ENCODE measurements at places on chromosomes 7 and 10. TPM values are rescaled to one million over a fixed set of nuclear protein-coding genes. Genes with fewer than 3 reads are reported as not detected.
A peak's percentile ranks its signal among the peaks of the same experiment; 100 is the strongest.

DNA sequence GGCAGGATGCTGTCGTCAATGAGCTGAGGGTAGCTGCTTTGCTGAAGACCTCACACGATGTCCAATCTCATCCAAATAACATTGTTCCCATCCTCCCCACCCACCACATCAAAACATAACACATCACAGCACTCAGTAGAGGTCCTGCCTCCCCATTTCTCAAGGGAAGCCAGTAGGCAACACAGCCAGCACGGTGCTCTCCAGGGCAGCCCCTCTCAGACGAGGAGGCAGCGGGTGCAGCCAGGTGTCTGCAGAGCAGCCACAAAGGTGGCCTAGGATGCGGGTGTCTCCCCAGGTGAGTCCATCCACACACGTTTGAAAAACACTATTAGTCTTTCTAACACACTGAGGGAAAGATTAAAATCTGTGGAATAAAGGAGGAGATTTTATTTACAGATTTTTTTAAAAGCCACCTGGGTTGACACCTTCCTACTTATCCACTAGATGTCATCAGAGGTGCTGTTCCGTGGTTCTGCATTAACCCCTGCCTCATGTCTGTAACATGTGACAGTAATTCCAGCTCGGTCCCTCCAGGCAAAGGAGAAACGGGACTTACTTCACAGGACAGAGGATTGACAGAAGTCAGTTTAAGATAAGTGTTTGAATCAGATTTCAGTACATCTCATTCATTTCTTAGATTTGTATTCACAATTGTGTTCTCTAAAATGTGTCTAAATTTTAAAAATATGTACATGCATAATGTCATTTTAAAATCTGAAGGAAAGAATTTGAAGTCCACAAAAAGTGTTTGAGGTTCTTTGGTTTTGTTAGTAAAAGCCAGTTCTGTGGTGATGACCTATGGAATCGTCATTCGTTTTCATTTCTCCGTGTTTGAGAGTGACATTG, 68.0 kb downstream of the LANCL2 start:
- DNase-seq, result peak; percentile 57

GRCh38 chr7:105151152-105151551, 137.1 kb downstream of the KMT2E start:
- no peak for DNase-seq

GRCh38 chr7:14013898-14014297, 24.4 kb upstream of the ETV1 start:
- DNase-seq, result no peak

The LIPF gene
- not detected for total RNA-seq

DNA sequence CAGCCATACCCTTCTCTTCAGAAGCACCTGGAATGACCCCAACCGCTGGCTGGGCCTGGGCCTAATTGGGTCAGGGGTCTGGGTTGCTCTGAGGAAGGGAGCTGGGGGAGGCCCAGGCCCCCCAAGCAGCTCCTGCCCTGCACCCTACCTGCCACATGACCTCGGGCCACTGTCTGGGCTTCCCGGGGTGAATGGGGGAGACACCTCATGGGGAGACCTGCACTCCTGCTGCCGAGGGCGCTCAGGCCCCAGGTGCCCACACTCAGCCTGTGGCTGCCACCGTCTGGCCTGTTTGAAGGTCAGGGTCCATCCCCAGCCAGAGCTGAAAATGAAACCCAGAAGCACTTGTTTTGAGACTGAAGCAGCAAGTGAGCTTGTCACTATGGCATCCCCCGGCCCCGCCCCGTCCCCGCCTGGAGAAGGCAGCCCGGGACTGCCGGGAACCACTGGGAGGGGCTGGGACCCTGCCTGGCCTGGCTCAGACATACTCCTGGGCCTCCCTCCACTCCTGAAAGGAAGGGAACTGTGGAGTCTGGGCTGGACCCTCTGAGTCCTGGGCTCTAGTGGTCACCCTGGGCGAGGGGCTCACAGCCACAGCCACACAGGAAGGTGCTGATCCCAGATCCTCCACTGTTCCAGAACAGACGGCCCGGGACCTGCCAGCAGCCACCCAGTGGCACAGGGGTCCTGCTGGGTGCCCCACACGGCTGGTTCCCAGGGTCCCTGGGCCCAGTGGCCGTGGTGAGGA, 7.4 kb upstream of the MICALL2 start:
- peak; percentile 21 for DNase-seq

- DNase-seq, result no peak
Observed at GRCh38 chr10:95097805-95098204, 28.5 kb upstream of the CYP2C8 start.

The HGF gene
- total RNA-seq, result 0.25 TPM

DNA sequence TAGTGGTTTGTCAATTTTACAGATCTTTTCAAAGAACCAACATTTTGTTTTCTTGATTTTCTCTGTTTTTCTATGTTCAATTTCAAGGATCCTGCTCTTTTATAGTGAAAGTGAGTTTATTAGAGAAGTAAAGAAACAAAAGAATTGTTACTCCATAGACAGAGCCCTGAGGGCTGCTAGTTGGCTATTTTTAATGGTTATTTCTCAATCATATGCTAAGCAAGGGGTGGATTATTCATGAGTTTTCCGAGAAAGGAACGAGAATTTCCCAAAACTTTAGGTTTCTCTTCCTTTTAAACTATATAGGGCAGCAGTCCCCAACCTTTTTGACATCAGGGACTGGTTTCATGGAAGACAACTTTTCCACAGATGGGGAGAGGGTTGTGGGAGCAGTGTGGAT, 165.0 kb downstream of the CCSER2 start:
- no peak for DNase-seq

DNA sequence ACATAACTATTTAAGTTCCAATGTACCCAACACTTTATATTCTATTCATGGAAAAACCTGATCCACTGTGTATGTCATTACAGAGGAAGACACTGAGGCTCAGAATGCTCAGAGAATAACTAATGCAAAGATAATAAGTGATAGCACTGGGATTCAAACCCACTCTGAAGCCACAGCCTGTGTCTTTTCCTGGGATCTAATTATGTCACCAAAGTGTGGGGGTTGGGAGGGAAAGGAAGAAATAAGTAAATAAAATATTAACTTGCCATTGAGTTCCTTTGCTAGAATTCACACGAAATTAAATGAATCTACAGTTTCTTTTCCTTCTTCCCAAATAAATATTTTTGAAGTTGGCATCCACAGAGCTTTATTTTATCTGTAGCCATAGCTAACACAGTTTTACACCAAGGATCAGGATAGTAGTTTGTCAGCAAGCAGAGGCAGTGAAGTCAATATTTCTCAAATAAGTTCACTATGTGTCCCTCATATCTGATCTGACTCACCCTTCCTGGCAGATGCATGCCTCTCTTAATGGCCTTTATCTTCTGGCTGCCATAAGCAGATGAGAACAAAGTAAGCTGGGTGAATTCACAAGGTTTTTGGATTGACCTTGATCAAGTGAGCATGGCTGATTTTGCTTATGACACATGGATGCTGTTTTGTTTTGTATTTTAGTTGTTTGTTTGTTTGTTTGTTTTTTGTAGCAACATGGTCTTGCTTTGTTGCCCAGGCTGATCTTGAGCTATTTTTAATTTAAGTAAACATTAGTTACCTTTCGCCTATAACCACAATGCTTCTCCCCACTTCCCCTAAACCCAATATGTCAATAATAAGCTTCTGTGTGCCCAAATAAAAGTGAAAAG, 6.3 kb downstream of the RAPGEF5 start:
- peak; percentile 55 for DNase-seq

The CDH23 gene
- under 0.01 TPM for total RNA-seq

GRCh38 chr7:1645071-1645409, 25.0 kb upstream of the ELFN1 start:
- no peak for DNase-seq

DNA sequence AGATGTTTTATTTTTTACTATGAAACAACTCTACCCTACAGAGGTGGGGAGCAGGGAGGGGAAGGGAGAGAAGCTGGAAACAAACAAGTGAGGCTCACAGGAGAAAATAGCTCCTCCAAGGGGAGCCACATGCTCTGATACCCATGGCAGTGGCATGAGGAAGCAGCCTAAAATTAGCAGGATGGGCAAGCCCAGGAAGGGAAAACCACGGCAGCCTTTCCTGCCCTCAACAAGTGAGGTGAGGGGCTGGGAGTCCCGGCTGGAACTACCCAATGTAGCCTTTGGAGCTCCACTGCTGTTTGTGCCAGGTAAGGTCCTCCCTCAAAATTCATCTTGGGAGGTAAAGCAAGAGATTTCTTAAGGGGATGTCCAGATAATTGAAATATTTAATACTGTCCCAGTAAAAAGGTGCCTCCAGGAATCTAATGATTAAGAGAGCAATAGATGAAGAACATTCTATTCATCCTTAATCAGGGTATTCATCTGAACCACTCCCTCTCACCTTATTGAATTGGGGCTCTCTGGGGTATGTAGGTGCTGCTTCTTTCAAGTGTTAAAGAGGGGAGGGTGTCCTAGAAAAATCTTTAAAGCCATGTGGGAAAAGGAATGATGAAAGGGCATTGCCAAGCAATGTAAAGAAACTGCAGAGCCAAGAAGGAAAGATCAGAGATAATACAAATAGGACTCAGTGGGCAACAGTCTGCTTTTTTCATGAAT, 12.8 kb upstream of the HERC4 start:
- no peak for DNase-seq

The CYP3A7 gene
- total RNA-seq, result not detected

The PDE6C gene
- total RNA-seq, result not detected

GRCh38 chr10:51800725-51801424, 101.5 kb upstream of the CSTF2T start:
- no peak for DNase-seq

The GPRIN2 gene
- total RNA-seq, result not detected

DNA sequence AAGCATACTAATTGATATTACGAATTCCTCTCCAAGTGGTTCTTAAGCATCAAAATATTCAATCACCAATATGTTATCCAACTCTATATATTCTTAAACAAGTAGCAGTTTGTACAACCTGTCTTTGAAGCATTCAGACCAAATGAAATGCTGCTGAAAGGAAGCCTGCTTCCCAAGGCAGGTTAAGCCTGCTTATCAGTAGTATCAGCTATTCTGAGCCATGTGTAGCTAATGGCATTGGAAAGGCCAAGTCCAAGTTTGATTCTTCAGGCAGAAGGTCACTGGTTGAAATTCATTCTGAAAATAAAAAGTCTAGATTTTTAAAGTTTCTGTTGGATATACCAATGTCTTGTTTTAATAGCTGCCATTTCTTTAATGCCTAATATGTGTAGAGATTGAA, 328.7 kb downstream of the LHFPL3 start:
- no peak for DNase-seq

DNA sequence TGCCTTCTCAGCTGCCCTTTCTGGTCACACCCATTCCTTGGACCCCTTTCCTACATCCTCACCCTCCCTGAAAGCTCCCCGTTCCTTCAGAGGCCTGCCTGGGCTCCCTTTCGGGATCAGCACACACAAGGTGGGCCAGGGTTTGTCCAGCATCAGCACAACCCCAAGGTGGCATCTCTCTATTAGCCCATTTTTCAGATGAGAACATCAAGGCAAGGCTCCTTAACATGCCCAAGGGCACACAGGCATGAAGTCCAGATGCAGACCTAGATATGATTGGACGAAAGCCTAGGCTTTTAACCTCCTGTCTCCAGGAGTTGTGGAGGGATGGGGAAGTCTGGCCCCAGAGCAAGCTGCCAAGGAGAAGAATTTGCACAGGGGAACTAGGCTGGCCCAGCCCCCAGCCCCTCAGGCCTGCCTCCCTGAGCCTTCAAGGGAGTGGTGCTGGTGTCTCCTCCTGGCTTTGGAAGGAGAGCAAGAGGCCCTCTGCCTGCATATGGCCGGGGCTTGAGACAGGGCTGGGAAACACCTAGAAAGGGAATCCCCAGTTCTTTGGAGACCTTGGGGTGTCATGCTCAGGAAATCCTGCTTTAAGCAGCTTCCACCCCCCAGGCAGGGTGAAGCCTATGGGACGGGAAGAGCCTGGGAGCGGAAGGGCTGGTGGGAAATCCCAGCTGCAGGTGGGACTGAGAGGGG, 9.0 kb upstream of the VSIR start:
- no peak for DNase-seq

- DNase-seq, result no peak
Observed at GRCh38 chr7:40586197-40586596, 451.4 kb downstream of the SUGCT start.

The NUTM2A gene
- total RNA-seq, result 0.51 TPM

- DNase-seq, result no peak
Observed at GRCh38 chr10:83182076-83182475, 957.2 kb upstream of the GHITM start.

The CREM gene
- 66.1 TPM for total RNA-seq

- no peak for DNase-seq
Observed at GRCh38 chr10:125611756-125612155, 71.2 kb downstream of the TEX36 start.

GRCh38 chr7:157516911-157517781, 180.3 kb downstream of the DNAJB6 start:
- DNase-seq, result no peak

The TEX36 gene
- not detected for total RNA-seq

- no peak for DNase-seq
Observed at GRCh38 chr10:56258378-56258777, 102.7 kb downstream of the ZWINT start.

The SPDYE8 gene
- not detected for total RNA-seq

Data from dermis microvascular lymphatic vessel endothelial cell (primary cell).